ENCODE measurements at places on chromosomes 3 and 15. TPM values are rescaled to one million over a fixed set of nuclear protein-coding genes. Genes with fewer than 3 reads are reported as not detected.

- peak; percentile 69 for DNase-seq
Measured at GRCh38 chr3:58658508-58658907, 8.1 kb downstream of the FAM3D start.

GRCh38 chr3:141643796-141644195, 94.3 kb upstream of the RNF7 start:
- DNase-seq = no peak

- DNase-seq = no peak
Measured at GRCh38 chr3:78873641-78874040, 894.2 kb downstream of the ROBO1 start.

- no peak for DNase-seq
Measured at GRCh38 chr3:48018841-48019240, 2.6 kb upstream of the MAP4 start.

Gene FEZF2
- total RNA-seq = not detected

GRCh38 chr15:52105846-52106245, 6.7 kb downstream of the BCL2L10 start:
- DNase-seq = no peak

GRCh38 chr15:75680007-75680789, 32.5 kb downstream of the CSPG4 start:
- peak; percentile 80 for DNase-seq

GRCh38 chr3:181694805-181695660, 16.7 kb upstream of the SOX2 start:
- no peak for DNase-seq

DNA sequence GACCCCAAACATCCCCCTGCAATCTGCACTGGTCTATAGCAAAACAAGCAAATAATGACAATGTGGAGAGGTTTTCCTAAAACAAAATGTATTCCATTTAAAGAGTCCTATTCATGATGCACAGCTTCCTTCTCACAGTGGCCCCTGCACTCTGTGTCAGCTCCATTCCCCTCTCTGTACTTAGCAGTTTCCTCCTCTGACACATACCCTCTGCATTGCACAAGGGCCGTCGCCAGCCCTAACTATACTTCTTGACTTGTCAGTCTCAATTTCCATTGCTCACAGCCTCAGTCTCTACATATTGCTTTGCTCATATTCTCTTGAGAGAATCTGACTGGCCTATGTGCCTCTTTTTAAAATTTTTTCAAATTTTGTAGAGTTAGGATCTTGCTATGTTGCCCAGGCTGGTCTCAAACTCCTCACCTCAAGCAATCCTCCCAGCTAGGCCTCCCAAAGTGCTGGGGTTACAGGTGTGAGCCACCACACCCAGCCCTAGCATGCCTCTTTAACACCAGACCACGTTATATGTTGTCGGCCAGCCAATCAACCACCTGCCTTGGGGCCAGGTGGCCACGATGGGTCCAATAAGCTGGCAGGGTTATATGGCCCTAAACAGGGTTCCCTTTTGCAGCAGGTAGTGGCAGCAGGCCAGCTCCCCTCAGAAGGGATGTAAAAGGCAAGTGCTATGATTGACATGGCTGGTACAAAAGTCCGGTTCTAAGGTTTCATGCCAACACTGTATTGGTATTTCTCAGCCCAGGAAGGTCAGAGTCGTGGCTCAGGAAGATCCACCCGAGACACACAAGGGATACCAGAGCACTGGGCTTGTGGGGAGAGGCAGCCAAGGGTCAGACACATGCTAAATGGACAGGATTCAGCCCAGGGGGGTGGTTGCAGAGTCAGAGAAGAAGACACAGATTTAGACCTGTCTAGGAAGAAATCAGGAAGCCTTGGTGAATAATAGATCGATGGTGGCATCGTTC, 59.0 kb upstream of the SMAD3 start:
- peak; percentile 84 for DNase-seq

GRCh38 chr3:188491276-188491687, 337.3 kb downstream of the LPP start:
- peak; percentile 83 for DNase-seq

Gene CD200R1
- total RNA-seq = under 0.01 TPM
